Spinal cord (tissue), 10 donors: ENCODE measurements at places on chromosomes 6 and 20. TPM values are rescaled to one million over a fixed set of nuclear protein-coding genes. Genes with fewer than 3 reads are reported as not detected.

DNA sequence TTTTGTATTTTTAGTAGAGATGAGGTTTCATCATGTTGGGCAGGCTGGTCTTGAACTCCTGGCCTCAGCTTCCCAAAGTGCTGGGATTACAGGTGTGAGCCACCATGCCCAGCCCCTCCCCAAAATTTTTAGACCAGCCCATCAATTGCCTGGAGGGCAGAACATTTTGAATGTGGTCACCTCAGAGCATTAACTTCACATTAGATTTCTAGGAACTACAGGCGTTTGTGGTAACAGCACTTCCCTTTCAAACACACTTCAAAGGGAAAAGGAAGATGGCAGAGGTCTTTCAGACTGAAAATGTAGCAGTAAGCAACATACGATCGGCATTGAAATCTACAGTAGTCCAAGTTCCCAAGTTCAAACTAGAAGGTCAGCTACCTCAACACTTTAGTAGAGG, 12.3 kb upstream of the SLA2 start:
- H3K4me3 ChIP-seq = no peak overlapping the region
- no peaks in the 10 kb centered on the region for H3K27me3 ChIP-seq
- no peaks in the 10 kb centered on the region for H3K4me1 ChIP-seq
- no peak overlapping the region for H3K27ac ChIP-seq

The BIRC7 gene
- 1.6 TPM for total RNA-seq

GRCh38 chr20:20251317-20251716, 116.6 kb upstream of the INSM1 start:
- peak; percentile 17 for DNase-seq
- no peaks in the 10 kb centered on the region for H3K27me3 ChIP-seq
- no peak overlapping the region for H3K4me3 ChIP-seq
- H3K4me1 ChIP-seq = no peaks in the 10 kb centered on the region
- H3K36me3 ChIP-seq = no peaks in the 10 kb centered on the region

The MAS1 gene
- 0.06 TPM for total RNA-seq

DNA sequence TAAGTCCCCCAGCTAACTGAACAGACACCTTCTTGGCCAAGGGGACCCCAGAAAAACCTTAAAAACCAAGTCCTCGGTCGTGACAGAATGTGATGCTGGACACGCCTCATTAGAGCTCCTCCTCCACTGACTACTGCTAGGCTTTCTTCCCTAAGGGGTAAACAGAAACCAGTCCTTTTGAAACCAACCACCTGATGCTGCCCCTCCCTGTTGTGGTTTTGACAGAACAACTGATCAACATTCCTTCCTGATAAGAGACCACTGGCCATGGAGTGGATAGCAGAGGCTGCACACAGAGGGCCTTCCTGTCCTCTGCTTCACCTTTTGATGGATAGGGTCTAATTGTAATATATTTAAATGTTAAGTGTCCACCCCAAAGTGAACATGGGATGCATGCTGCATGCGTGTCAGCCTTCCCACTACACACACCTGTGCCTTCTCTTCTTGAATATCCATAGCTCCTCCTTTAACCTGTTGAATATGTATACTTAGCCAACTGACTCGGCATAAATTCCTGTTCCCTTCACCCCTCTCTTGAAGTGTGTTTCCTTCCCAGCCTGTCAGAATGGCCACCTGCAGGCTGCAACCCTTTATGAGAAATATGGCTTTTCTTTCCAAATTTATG, 27.9 kb upstream of the SLC2A12 start:
- DNase-seq = no peak
- H3K4me3 ChIP-seq = no peak overlapping the region
- H3K27ac ChIP-seq = no peak overlapping the region
- no peaks in the 10 kb centered on the region for H3K36me3 ChIP-seq
- no peaks in the 10 kb centered on the region for H3K4me1 ChIP-seq

The RIMS4 gene
- total RNA-seq = 24.5 TPM

DNA sequence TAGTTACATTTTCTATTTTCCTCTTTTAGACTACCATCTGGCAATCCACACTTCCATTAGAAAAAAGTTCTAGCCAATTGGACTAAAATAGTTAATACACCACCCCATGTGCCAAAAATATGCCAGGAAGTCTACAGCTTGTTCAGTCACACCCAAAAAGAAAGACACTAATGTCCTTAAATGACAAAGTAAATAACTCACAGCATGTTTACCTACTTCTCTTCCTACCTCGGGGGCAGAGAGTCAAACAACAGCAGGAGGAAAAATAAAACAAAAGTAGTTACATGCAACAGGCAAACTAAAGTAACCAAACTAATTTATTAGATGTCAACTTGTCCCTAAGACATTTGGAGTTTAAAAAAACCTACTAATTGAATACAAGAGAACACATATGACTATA, 57.0 kb downstream of the UBE3D start:
- no peak overlapping the region for H3K27ac ChIP-seq
- no peaks in the 10 kb centered on the region for H3K36me3 ChIP-seq
- no peak overlapping the region for H3K4me3 ChIP-seq
- no peaks in the 10 kb centered on the region for H3K4me1 ChIP-seq

DNA sequence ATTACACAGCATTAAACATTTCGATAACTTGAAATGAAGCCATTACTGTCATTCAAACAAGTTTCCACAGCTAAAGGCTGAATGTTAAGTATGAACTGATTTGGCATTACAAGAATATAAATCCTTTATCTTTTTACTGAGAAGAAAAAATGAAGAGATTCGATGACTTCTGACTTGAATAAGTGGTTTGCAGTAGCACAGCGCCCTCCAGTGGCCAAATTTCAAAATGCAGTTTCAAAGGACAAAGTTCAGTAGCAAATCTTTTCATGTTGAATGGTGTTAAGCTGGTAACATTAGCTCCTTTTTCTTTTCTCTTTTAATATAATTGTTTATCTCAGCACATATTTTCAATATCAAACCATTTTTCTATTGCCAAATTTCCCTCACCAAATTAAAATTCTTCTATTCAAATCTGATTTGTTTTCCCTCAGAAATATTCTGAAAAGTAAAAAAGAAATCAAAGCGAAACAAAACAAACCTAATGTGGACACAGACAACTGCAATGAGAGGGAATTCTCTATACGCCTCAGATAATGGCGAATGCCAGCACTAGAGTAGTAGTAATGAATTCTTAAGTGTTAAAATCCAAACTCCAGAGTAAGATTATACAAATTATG, 145.7 kb downstream of the BTBD9 start:
- H3K36me3 ChIP-seq = no peaks in the 10 kb centered on the region
- H3K4me1 ChIP-seq = no peaks in the 10 kb centered on the region
- no peak overlapping the region for H3K27ac ChIP-seq
- H3K4me3 ChIP-seq = no peak overlapping the region

DNA sequence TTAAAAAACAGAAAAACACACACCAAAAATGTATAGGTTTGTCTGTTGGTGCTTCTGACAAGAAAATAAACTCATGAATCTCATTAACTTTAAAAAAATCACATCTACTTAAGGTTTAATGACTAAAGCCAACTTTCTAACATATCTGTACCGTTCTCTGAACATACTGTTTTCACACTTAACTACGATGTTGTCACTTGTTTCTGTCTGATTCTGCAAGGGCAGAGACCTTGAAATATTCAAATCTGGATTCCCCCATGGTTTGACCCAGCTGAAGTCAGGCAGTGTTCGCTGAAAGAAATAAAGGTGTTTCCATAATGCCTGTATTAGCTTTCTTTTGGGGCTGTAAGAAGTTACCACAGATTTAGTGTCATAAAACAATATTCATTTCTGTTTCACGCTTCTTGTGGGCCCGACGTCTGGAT, 2.7 kb upstream of the ASXL1 start:
- peaks cover 13% of the 10 kb centered on the region for H3K4me1 ChIP-seq
- no peaks in the 10 kb centered on the region for H3K36me3 ChIP-seq
- H3K4me3 ChIP-seq = no peak overlapping the region
- no peaks in the 10 kb centered on the region for H3K27me3 ChIP-seq

The ACTR5 gene
- 8.8 TPM for total RNA-seq

The FUT9 gene
- 89.4 TPM for total RNA-seq

The METTL24 gene
- 11.5 TPM for total RNA-seq

- no peak for DNase-seq
- peaks cover 3% of the 10 kb centered on the region for H3K36me3 ChIP-seq
- H3K27ac ChIP-seq = no peak overlapping the region
- H3K27me3 ChIP-seq = peaks cover 19% of the 10 kb centered on the region
- peaks cover 7% of the 10 kb centered on the region for H3K4me1 ChIP-seq
Observed at GRCh38 chr6:42105156-42105648, 37.2 kb downstream of the C6orf132 start.

- peaks cover 42% of the 10 kb centered on the region for H3K36me3 ChIP-seq
- H3K27ac ChIP-seq = no peak overlapping the region
- no peak for DNase-seq
- peaks cover 7% of the 10 kb centered on the region for H3K4me1 ChIP-seq
Observed at GRCh38 chr20:276620-277495, 13.7 kb downstream of the C20orf96 start.

The GNAS-AS1 gene
- total RNA-seq = 1.2 TPM

The FITM2 gene
- 16.5 TPM for total RNA-seq

- H3K4me3 ChIP-seq = no peak overlapping the region
- DNase-seq = no peak
- no peak overlapping the region for H3K27ac ChIP-seq
- no peaks in the 10 kb centered on the region for H3K36me3 ChIP-seq
Observed at GRCh38 chr20:53299831-53300230, 293.8 kb downstream of the ZNF217 start.

- peaks cover 32% of the 10 kb centered on the region for H3K4me1 ChIP-seq
- H3K27ac ChIP-seq = no peak overlapping the region
- DNase-seq = peak; percentile 47
- H3K4me3 ChIP-seq = peak overlapping the region; percentile 52
- H3K36me3 ChIP-seq = no peaks in the 10 kb centered on the region
Observed at GRCh38 chr6:165986914-165987482, 180.7 kb downstream of the TBXT start.

- no peaks in the 10 kb centered on the region for H3K27me3 ChIP-seq
- H3K4me3 ChIP-seq = no peak overlapping the region
- DNase-seq = no peak
- no peaks in the 10 kb centered on the region for H3K4me1 ChIP-seq
- no peaks in the 10 kb centered on the region for H3K36me3 ChIP-seq
Observed at GRCh38 chr6:88366672-88367071, 200.5 kb upstream of the CNR1 start.

GRCh38 chr6:83221889-83222479, 28.8 kb downstream of the RWDD2A start:
- H3K27ac ChIP-seq = no peak overlapping the region
- DNase-seq = peak; percentile 26
- no peaks in the 10 kb centered on the region for H3K4me1 ChIP-seq

The SAPCD1 gene
- 3.4 TPM for total RNA-seq

DNA sequence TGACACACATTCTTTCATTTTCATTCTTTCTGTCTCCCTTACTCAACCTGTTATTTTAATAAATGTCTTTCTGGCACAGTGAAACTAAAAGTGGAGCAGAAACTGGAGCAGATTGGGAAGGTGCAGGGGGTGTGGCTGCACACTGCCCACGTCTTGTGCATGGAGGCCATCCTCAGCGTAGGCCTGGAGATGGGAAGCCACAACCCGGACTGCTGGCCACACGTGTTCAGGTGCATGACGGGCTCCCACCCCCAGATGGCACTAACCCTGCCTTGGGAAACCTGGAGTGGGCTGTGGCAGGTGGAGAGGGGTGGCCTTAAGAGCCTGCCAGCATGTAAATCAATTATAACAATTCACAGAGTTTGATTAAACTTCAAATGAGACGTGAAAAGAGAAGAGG, 71.4 kb upstream of the PBOV1 start:
- H3K27me3 ChIP-seq = no peaks in the 10 kb centered on the region
- no peaks in the 10 kb centered on the region for H3K4me1 ChIP-seq
- peaks cover 36% of the 10 kb centered on the region for H3K36me3 ChIP-seq
- DNase-seq = peak; percentile 14
- H3K27ac ChIP-seq = no peak overlapping the region
- H3K4me3 ChIP-seq = no peak overlapping the region

DNA sequence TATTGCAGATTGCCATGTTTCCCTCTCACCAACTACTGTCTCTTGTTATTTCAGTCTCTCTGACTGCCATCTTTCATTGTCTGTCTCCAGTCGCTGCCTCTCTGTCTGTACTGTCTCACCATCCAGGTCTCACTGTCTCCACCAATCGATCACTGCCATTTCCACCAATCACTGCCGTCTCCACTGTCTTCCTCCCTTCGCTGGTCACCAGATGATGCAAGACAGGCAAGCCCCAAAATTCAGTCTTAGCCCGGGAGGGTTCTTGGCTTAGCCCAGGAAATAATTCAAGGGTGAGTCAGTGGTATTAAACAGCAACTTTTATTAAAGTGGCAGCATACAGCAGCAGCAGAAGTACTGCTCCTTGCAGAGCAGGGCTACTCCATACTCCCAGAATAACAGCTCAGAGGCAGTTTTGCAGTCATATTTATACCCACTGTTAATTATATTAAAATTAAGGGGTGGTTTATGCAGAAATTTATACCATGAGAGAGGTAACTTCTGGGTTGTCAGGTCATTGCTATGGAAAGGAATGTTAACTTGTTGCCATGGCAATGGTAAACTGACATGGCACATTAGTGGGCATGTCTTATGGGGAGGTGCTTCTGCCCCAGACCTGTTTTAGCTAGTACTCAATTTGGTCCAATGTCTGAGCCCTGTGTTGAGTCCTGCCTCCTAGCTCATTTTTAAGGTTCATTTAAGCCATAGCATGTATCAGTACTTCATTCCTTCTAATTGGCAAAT, 23.0 kb upstream of the ECHDC1 start:
- no peak overlapping the region for H3K27ac ChIP-seq
- H3K4me3 ChIP-seq = no peak overlapping the region
- H3K4me1 ChIP-seq = no peaks in the 10 kb centered on the region
- H3K27me3 ChIP-seq = no peaks in the 10 kb centered on the region
- no peaks in the 10 kb centered on the region for H3K36me3 ChIP-seq

- no peaks in the 10 kb centered on the region for H3K36me3 ChIP-seq
- no peak overlapping the region for H3K27ac ChIP-seq
Observed at GRCh38 chr6:39585641-39586040, 139.6 kb downstream of the KIF6 start.

The GPX5 gene
- not detected for total RNA-seq

GRCh38 chr6:161772176-161772575, 498.3 kb upstream of the AGPAT4 start:
- no peak overlapping the region for H3K4me3 ChIP-seq
- peaks cover 6% of the 10 kb centered on the region for H3K4me1 ChIP-seq
- H3K36me3 ChIP-seq = no peaks in the 10 kb centered on the region
- H3K27ac ChIP-seq = no peak overlapping the region
- DNase-seq = no peak
- no peaks in the 10 kb centered on the region for H3K27me3 ChIP-seq

GRCh38 chr20:2742431-2742830, 49.9 kb downstream of the EBF4 start:
- H3K36me3 ChIP-seq = no peaks in the 10 kb centered on the region
- DNase-seq = no peak
- no peaks in the 10 kb centered on the region for H3K27me3 ChIP-seq
- no peak overlapping the region for H3K27ac ChIP-seq
- no peaks in the 10 kb centered on the region for H3K4me1 ChIP-seq
- H3K4me3 ChIP-seq = no peak overlapping the region

The WFDC12 gene
- not detected for total RNA-seq

The CTAGE9 gene
- total RNA-seq = not detected
